ENCODE measurements at places on chromosomes 1 and 21.

DNA sequence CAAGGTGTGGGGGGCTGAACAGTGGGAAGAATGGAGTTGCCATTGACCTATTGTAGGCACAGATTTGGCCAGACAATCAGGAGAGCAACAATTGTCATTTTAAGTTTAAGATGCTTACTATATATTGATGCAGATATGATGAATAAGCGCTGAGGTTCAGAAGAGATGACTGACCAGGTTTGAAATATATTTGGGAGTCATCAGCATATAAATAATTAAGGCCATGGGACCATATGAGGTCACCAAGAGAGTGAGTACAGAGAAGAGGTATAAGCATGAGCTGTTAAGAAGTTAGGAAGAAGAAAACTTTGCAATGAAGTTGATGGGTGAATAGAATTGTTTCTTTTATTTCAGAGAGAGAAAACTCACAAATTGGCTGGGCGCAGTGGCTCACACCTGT, 4.5 kb upstream of the GADD45A start:
- DNase-seq = no peak

DNA sequence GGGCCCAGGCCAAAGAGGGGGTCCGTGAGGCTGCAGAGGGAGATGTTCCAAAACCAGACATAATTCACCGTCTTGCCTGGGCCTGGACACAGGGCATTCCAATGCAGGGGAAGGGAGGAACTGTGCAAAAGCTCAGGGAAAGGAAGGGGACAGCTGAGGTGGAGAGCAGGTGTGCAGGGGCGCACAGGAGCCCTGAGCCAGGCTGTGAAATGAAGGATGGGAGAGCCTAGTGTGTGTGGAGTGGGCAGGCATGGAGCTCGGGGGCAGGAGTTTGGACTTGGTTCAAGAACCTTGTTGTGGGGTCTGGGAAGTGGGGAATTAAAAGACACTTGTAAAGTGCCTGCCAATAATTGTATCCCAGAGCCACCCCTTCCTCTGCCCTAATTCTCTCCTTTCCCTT, 2.3 kb downstream of the TNNI1 start:
- no peak for DNase-seq

DNA sequence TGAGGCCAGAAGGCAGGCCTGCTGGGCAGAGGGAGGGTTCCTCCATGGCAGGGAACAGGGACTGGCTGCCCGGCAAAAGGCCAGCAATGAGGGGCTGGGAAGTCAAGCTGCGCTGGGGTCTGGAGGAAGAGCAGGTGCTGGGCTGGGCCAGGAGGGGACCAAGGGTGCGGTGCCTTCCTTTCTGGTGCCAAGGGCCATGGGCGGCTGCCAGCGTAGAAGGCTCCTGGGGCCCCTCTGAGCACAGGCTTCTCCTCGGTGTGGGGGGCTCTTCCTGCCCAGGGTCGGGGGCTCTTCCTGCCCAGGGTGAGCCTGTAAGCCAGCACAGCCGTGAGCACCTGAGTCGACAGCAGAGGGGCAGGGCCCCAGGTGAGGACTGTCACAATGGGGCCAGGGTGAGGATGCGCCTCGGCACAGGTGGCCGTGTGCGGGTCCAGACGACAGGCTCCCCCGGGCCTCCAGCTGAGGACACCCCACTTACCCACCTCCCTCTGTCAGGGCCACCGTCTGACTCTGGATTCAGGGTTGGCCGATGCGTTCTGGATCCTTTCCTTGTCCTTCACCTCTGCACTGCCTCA, 10.7 kb upstream of the DNMT3L start:
- no peak for DNase-seq

DNA sequence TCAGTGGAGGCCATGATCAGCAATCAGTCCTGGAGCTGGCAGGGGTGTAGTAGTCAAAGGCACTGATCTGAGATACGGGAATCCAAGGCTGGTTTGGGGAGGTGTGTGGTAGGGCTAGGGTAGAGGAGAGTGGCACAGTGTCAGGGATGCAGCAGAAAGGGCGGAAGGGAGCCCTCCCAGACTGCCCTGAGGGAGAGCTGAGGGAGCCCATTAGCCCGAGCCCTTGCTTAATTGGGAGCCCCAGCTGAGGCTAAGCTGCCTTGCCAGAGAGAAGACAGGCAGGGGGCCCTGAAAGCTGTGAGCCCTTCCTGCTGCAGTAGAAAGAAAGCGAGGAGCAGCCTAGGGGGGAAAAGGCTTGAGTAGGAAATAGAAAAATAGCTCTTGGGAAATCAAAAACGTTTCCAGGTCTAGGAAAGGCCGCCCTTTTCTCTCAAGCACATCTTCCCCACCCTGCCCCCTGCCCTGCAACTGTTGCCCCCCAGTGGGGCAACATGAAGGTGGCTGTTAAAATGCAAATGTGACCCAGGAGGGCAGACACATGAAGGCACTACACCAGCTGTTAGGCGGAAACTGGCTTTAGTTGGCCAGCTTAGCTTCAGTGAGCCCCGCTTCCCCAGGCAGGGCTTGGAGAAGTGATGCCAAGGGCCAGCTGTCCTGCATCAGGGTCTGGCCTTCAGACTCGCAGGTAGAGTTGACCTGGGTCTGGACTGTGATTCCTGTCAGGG, 106.2 kb downstream of the UCK2 start:
- DNase-seq = no peak

DNA sequence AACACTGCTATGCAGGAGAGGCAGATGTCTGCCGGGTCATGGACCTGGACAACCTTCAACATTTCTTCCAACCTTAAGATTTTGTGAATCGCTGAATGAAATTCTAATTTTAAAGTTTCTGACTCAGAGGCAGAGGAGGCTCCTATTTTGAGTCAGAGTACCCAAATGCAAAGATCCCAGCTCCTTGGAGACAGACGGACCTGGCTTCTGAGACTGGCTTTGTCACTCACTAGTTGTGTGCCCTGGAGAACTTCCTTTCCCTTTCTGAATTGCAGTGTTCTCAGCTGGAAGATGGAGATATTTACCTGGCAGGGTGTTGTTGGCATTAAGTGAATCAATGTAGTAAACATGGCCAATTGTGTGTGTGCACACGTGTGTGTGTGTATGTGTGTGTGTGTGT, 51.9 kb downstream of the IER5 start:
- DNase-seq = no peak
